ENCODE measurements at places on chromosomes 11 and 22. TPM values are rescaled to one million over a fixed set of nuclear protein-coding genes. Genes with fewer than 3 reads are reported as not detected.

- no peak for DNase-seq
Measured at GRCh38 chr11:69683764-69684333, 8.7 kb upstream of the LTO1 start.

- no peak for DNase-seq
Measured at GRCh38 chr11:92204731-92205130, 19.9 kb upstream of the FAT3 start.

DNA sequence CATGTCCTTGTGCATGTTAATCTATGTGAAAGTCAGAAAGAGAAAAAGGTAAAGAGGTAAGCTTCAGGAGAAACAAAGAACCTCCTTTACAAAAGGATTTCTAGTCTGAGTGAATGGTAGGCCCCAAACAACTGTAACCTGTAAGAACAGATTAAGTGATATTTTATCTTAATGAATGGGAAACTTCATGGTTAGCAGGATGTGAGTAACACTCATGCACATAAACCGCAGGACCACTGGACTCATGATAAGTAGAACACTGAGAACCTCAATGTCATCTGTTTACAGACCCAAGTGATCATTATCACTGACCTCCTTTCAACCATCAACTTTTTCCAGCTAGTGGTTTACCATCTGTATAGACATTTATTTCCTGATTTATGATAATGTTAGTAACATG lies 19.9 kb downstream of the OR8G5 start:
- DNase-seq, result no peak

GRCh38 chr11:3989276-3989920 lies 105.2 kb upstream of the RRM1 start:
- no peak for DNase-seq

GRCh38 chr11:120778685-120779490 lies 245.0 kb upstream of the TBCEL start:
- DNase-seq, result no peak

DNA sequence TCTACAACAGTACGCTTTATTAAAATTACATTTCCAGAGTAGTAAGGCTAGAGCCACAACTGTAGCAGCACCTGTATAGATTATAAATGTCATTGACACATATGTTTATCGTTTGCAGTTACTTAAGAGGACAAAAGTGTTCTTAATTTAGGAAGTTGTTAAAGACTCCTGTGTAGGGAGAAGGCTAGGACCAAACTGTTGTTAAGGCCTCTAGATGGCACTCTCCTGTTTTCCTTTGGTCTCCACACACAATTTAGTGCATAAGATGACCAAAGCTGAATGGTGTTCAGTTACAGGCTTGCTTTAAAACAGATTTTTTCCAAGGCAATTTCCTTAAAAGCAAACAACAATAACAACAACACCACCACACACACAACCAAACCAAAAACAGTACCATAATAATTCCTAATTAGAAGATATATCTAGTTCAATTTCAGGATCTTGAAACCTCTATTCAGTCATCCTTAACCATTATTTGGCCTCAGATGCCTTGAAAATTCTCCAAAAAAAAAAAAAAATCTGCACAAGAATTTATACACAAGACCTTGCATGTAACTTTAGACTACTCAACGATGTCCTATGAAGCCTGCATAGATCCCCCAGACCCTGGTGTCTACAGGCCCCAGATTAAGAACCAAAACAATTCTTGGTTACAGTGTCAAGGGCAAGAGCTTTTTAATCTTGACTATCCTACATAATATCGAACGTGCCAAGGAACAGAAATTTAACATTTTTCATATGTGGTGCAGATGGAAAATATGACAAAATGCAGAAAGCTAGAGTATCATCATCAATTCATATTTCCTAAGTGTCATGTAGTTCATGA lies 42.6 kb upstream of the APOA1 start:
- DNase-seq, result no peak

GRCh38 chr11:107446822-107447431 lies 10.7 kb downstream of the CWF19L2 start:
- no peak for DNase-seq

DNA sequence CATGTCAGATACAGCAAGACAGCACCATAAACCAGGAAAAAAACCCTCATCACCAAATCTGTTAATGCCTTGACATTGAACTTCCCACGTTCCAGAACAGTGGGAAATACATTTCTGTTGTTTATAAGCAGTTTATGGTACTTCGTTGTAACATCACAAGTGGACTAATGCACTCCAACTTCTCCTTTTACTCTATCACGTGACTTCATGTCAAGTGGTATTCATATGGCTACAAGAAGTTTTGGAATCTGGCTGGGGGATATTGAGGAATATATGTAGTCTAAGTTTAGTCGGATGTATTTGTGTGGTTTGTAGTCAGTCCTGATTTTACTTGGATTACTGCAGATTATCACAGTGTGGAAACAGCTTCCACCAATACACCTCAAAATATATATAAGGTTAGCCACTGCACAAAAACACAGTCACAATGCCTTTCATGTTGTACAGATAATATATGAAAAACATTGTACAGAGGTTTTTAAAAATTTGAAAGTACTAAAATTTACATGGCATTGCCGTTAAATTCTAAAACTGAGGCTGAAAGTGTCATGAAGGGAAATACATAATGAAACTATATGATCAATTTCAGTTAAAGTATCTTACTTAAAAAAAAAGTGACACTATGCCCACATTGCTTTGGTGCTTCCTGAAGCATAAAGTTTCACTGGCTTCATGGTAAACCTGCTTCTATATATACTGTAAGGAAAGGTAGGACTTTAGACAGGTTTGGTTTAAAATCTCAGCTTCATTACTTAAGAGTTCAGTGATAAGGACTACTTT lies 134.1 kb downstream of the CASP12 start:
- no peak for DNase-seq

DNA sequence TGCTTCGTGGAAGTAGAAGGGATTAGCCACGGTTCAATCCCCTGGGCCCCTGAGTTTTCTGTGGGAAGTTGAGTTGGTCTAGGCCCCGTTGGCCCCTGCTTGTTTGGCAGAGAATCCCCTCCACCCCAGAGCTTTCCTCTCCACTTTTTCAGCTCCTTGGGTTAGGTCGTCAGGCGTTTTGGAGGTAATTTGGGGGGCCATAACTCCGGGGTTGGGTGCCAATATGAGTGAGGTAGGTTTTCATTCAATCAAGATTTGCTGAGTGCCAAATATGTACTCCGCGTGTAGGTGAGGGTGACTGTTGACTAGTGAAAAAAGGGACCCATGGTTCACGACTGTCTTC lies 590 bp downstream of the ATG13 start:
- no peak for DNase-seq

DNA sequence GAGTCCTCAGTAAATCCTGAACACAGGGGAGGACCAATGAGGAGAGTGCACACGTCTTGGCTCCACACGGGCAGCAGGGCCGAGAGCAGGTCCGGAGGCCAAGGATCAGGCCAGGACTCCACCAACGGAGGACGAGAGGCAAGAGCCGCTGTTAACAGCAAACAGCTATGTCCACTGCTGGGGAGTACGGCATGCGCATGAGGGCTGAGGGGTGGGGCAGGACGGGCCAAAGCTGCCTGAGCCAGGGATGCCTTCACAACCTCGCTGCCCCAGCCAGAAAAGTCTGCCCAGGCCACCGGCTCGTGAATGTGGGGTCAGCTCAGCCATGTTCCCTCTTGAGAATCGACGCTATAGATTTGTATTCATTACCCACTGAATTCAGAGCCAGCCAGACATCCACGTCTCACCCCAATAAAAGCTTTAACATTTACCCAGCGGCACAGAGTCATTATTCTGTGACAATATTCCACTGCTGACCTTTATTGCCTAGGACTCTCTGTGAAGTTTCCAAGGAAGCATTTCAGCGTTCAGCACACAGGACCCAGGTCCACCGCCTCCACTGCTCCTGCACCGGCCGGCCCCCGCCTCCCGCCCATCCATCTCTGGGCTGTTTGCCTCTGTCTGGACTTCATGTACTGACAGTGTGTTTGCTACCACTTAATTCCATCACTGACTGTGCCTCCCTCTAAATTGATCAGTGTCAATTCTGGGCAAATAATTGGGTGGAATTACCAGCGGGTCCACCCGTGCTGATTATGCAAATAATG lies 384.9 kb downstream of the SHANK2 start:
- DNase-seq, result no peak

- no peak for DNase-seq
Measured at GRCh38 chr22:38212442-38212841, 10.6 kb downstream of the MAFF start.

DNA sequence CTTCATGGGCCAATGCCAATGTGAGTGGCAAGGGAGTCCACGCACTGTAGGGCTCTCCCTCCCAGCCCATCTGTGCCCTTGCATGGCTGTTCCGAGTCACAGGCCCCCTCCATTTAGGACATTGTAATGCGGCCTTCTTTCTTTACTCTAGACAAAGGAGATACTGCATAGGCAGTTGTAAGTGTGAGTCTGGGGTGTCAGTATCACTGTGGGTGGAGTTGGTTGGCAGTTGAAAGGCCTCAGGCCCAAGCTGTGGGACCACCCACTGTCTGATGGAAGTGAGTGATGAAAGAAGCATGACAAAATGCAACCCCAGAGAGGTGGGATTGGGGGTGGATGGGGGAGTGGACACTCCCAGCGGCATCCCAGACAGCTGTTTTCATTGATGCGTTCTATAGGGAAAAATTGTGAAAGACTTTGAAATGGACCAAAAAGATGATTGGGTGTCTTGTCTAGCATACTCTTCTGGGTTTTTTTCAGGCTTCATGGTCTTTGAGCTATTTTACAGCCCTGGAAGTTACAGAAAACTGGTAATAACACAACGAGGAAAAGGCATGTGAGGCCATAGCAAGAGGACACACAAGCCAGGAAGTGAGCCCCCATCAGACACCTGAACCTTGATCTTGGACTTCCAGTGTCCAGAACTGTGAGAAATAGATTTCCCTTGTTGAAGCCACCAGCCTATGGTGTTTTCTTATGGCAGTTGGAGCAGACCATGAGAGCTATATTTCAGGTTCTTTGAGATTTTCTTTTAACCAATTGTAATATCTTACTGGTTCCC lies 114.6 kb downstream of the NECTIN1 start:
- no peak for DNase-seq

GRCh38 chr22:25402501-25403283 lies 161.8 kb upstream of the GRK3 start:
- no peak for DNase-seq

GRCh38 chr11:134098566-134099184 lies 29.8 kb downstream of the JAM3 start:
- no peak for DNase-seq

GRCh38 chr11:61494381-61494961 lies 14.1 kb upstream of the LRRC10B start:
- DNase-seq, result no peak

DNA sequence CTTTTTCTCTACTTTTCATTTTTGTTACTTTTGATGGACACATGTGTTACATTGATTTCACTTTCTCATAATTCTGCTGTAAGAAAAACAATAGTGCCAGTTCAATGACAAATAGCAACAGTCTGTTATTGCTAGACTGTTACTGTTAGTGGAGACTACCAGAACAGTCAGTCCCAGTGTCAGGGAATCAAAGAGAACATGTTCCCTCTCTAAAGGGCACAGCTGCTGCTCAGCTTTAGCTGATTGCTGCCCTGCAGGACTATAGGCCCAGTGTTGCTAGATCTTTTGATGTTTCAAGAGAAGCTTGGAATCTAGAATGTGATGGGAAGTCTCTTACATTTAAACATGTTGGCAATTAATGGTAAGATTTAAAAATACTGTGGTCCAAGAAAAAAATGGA lies 3.4 kb downstream of the BIRC3 start:
- DNase-seq, result no peak

The APOA1 gene
- not detected for total RNA-seq

The MAJIN gene
- 0.15 TPM for total RNA-seq

The EHF gene
- not detected for total RNA-seq

The SCGB1D2 gene
- not detected for total RNA-seq

The GGTLC2 gene
- not detected for total RNA-seq

All from activated CD4-positive, alpha-beta memory T cell treated with anti-CD3 and anti-CD28 coated beads, Interleukin-2, amount 10 ng/mL, durations not matched to agents 7 days and 5 days (primary cell).